ENCODE measurements at places on chromosomes 5 and 9. TPM values are rescaled to one million over a fixed set of nuclear protein-coding genes. Genes with fewer than 3 reads are reported as not detected.

HTR4 gene
- not detected for polyA plus RNA-seq

RBM18 gene
- 13.8 TPM for polyA plus RNA-seq

PCDHGA4 gene
- 0.10 TPM for polyA plus RNA-seq

FABP6 gene
- polyA plus RNA-seq: 0.63 TPM

C5orf52 gene
- not detected for polyA plus RNA-seq

FAM81B gene
- not detected for polyA plus RNA-seq

HK3 gene
- 0.17 TPM for polyA plus RNA-seq

NTNG2 gene
- polyA plus RNA-seq: 1.1 TPM

SLC6A7 gene
- polyA plus RNA-seq: not detected

MEIKIN gene
- polyA plus RNA-seq: not detected

CNTNAP3B gene
- polyA plus RNA-seq: 14.4 TPM

FBN2 gene
- polyA plus RNA-seq: 22.4 TPM

CAMK4 gene
- polyA plus RNA-seq: not detected

SPATA31E1 gene
- not detected for polyA plus RNA-seq

ERAP2 gene
- polyA plus RNA-seq: 0.96 TPM

SHC3 gene
- polyA plus RNA-seq: 0.37 TPM

TRIP13 gene
- polyA plus RNA-seq: 60.2 TPM

TMEFF1 gene
- 0.37 TPM for polyA plus RNA-seq

GMCL2 gene
- not detected for polyA plus RNA-seq

GFPT2 gene
- 34.9 TPM for polyA plus RNA-seq

LSM11 gene
- 2.9 TPM for polyA plus RNA-seq

NFIL3 gene
- polyA plus RNA-seq: 10.5 TPM

SLC6A18 gene
- polyA plus RNA-seq: not detected

GABBR2 gene
- 0.47 TPM for polyA plus RNA-seq

MAT2B gene
- polyA plus RNA-seq: 58.6 TPM

LECT2 gene
- polyA plus RNA-seq: not detected

MLANA gene
- not detected for polyA plus RNA-seq

SNCAIP gene
- not detected for polyA plus RNA-seq

EQTN gene
- polyA plus RNA-seq: not detected

BSPRY gene
- not detected for polyA plus RNA-seq

DMRTA1 gene
- polyA plus RNA-seq: 0.62 TPM

FGF10 gene
- not detected for polyA plus RNA-seq

ANGPTL2 gene
- not detected for polyA plus RNA-seq

FGFR4 gene
- 39.3 TPM for polyA plus RNA-seq

PCDHGB5 gene
- 1.9 TPM for polyA plus RNA-seq

C7 gene
- not detected for polyA plus RNA-seq

TAF1L gene
- not detected for polyA plus RNA-seq

PNPLA7 gene
- 1.1 TPM for polyA plus RNA-seq

SPINK13 gene
- polyA plus RNA-seq: not detected

CATSPER3 gene
- polyA plus RNA-seq: 0.62 TPM

FST gene
- polyA plus RNA-seq: 2.0 TPM

PRR7 gene
- polyA plus RNA-seq: 11.2 TPM

ASPN gene
- not detected for polyA plus RNA-seq

C9orf153 gene
- polyA plus RNA-seq: 0.06 TPM
